ENCODE measurements at places on chromosomes 5 and 9. TPM values are rescaled to one million over a fixed set of nuclear protein-coding genes. Genes with fewer than 3 reads are reported as not detected.

The CDC14B gene
- total RNA-seq: 23.9 TPM

- no peak for DNase-seq
These were observed 82.7 kb upstream of the STK32A start for GRCh38 chr5:147152086-147152485.

DNA sequence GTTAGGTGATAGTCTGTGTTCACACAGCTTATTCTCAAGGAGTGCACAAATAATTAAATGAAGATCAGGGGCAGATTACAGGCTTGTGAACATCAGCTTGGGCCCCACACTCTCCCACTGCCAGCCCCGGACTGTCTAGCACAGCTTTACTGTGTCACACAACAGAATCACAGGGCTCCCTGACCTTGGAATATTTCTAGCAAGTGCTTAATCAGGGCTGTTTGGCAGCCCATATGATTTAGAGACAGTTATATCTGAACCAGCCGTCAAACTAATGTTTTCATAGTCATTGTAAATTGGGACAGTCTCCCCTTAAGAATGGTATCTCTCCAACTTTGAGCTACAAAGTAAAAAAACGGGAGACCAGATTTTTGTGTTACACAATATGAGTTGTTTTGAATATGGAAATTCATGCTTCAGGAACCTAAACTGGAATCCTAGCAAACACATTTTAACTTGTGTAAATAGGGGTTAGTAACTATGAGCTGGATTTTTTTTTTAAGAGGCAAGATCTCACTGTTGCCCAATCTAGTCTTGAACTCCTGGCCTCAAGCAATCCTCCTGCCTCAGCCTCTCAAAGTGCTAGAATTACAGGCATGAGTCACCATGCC is 517.6 kb downstream of the BNC2 start:
- DNase-seq: no peak

DNA sequence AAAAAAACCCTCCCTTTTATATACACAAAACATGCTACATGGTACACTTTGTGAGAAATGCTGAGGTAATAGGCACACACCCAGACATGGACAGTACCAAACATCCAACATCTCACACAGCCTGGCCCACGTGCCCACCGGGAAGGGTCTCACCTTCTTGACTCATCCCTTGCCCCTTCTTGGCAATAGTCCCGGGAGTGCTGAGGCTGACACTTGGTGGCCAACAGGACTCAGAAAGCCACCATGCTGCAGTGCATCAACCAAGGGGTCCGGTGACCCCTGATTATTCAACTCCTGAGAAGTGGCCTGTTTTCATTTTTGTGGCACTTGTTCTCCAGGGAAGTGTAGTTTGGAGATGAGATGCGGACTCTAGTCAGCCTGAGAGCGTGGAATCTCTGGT is 35.0 kb downstream of the ANGPTL2 start:
- no peak for DNase-seq

DNA sequence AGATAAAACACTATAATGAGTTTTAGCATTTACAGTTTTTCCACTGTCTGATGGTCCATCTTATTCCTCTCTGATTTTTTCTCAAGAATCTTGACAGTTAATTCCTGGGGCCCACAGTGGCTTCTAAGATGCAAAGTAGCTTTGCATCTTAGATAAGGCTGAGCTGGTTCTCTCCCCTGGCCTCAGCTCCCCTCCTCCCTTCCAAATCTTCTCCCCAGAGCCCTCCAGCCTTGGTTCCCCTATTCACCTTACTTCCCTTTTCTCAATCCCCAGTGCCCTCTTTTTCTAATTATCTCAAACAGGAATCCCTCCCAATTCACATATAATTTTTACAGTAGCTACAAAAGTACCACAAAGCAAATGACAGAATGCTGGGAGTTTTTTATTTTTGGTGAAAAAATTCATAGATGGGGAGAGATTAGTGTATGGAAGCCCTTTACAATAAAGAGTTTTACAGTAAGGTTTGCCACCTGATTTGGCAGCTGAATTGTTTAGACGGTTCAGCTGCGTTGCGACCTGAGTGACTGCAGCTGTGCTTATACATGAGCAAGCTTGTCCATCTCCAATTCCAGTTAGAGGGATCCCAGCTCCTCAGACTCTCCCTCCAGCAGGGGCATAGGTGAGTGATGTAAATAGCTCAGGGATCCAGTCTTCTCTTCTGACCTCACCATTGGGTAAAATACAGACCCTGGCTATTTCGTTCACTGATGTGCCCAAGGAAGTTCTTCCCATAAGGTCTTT is 51.4 kb upstream of the CKMT2 start:
- no peak for DNase-seq

- no peak for DNase-seq
These were observed 651 bp upstream of the AK1 start for GRCh38 chr9:127878001-127878651.

- no peak for DNase-seq
These were observed 84.7 kb downstream of the BASP1 start for GRCh38 chr5:17302106-17302505.

- DNase-seq: no peak
These were observed 62.5 kb upstream of the DNAH5 start for GRCh38 chr5:14006823-14007520.

GRCh38 chr9:127336506-127337352 is 60.2 kb upstream of the SLC2A8 start:
- DNase-seq: peak; percentile 81

GRCh38 chr9:109145051-109145450 is 22.0 kb downstream of the FRRS1L start:
- peak; percentile 57 for DNase-seq

Measured in Peyer's patch (tissue), 4 donors.